ENCODE measurements at places on chromosomes 12 and 14.

DNA sequence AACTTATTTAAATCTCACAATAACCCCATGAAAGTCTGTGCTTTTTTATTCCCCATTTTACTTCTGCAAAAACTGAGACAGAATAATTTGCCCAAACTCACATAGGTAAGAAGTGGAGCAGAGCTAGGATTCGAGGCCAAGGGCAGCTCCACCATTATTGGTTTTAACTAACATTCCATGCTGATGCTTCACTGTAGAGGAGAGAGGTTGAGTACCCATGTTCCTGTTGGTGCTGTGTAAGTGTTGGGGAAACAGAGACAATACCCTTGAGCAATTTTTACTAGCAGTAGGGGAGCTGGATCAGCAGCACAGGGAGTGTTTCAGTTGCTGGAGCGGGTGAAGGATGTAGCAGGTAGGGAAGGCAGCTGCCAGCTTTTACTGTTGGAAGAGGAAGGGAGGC, 21.1 kb downstream of the RASSF8 start:
- no peak for DNase-seq

- no peak for DNase-seq
These were observed 131.2 kb upstream of the FOXG1 start for GRCh38 chr14:28635387-28635786.

GRCh38 chr14:24414077-24414476, 15.3 kb downstream of the NYNRIN start:
- no peak for DNase-seq

- peak; percentile 55 for DNase-seq
These were observed 71.6 kb upstream of the STXBP6 start for GRCh38 chr14:25121337-25122129.

GRCh38 chr14:35388656-35389314, 15.8 kb downstream of the NFKBIA start:
- DNase-seq: no peak

DNA sequence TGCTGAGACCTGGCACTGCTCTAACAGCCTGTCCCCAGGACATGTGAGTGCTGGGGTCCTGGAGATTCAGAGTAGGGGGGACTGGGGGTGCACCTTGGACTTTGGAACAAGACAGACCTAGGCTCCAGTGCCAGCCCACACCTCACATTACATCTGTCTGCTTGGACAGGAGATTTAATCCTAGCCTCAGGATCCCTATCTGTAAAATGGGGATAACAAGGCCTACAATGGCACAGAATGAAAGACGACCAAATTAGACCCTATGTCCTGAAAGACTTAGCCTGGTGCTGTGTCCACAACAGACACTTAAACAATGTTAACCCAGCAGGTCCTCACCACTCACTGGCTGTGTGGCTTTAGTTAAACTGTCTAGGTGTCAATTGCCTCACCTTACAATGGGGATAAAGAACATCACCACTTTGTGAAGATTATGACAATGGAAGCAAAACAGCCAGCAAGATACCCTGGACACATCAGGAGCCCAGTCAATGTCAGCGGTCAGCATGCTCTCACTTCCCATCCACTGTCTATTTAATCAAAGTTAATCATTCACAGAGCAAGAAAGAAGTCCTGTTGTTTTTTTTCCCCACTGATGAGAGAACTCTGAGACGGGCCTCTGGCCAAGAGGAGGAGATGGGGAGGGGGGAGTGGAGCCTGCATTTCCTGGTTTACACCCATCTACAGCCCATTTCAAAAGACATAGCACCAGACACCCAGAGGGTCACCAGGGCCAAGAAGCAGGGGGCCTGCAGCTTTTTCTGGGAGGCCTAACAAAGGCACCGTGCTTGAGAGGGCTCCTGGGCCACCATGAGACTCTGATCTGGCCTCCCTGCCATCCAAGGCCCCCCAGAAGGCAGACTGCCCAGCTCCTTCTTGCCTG, 40.6 kb downstream of the ACTN1 start:
- DNase-seq: no peak

DNA sequence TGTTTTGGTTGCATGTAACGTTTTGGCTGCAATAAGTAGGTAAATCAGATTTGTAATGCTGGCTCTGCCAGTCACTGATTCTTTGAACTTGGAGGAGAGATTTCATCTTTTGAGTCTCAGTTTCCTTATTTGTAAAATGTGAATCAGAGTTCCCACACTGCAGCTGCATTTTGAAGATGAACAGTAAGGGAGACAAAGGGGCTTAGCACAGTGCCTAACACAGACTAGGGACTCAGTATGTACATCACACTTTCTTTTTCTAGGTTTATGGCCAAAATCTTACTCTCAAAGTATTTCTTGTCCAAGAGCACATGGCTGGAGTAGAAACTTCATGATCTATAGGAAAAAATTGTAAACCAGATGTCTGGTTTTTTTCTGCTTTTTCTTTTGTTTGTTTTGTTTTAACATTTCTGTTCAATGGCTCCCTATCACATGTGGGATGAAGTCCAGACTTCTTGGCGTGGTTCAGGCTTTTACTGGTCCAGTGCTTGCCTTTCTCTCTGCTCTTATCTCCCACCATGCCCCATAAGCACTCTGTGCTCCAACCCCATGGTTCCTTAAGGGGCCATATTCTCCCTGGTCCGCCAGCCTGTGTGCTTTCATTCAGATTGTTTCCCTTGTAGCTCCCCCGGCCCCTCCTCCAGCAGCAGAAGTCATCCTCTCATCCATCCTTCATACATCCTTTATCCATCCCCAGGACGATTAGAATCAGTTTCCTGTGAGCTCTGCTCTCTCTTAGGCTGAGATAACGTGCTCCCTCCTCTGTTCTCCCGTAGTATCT, 58.0 kb downstream of the SYNE2 start:
- no peak for DNase-seq

GRCh38 chr14:82366803-82367202, 833.1 kb upstream of the SEL1L start:
- no peak for DNase-seq

DNA sequence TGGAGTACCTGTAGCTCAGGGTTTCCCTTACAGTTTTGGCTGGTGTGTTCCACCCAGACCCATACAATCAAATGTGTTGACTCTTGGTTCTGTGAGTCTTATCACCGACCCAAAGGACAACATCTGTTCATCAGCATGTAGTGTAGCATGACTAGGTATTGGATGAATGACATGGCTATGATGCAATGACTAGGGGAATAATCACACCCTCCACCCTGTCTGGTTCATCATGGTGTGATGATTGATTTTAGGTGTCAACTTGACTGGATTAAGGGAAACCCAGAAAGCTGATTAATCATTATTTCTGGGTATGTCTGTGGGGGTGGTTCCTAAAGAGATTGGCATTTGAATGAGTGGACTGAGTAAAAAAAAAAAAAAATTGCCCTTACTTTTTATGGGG, 311.3 kb downstream of the DPF3 start:
- no peak for DNase-seq

DNA sequence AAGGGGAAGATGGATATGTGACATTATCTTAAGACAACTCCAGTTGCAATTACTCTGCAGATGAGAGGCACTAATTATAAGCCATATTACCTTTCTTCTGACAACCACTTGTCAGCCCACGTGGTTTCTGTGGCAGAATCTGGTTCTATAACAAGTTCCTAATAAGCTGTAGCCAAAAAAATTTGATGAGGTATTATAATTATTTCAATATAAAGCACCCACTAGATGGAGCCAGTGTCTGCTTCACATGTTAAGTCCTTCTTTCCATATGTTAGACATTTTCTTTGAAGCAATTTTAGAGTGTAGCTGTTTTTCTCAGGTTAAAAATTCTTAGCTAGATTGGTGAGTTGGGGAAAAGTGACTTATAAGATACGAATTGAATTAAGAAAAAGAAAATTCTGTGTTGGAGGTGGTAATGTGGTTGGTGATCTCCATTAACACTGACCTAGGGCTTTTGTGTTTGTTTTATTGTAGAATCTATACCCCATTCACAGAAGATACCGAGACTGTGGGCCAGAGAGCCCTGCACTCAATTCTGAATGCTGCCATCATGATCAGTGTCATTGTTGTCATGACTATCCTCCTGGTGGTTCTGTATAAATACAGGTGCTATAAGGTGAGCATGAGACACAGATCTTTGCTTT, 36.9 kb downstream of the PSEN1 start:
- peak; percentile 15 for DNase-seq

DNA sequence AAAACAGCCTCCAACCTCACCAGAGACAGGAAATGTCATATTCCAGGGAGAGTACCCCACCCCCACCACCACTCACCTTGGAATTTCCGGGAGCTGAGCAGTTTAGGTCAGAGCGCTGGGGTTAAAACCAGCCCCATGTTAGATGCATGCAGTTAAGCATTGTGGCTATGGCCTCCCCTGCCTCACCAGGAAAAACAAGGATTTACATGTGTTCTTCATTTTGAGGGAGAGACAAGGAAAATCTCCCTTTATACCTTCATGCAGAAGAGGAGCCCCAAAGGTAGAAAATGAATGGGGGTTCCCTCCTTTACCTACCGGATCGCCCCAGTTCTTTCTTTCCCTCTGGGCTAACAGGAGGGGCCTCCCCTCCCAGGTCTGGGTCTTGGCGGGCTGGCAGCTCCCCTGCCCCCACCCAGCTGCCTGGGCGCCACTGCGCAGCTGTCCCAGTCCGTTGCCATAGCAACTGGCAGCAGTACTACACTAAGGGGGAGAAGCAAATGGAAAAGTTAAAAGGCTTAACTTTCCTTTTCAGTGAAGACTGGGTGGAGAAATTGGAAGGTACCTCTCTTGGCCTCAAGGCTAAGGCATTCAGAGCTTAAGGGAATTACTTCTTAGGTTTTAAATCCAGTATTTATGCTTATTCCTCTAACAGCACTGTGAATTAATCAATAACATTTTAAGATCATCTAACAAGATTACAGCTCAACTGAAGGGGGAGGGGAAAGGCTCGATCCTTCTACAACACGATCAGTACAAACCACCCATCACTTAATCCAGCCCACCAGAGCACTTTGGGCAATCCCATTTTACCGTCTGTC, 20.5 kb downstream of the CBX5 start:
- peak; percentile 80 for DNase-seq

DNA sequence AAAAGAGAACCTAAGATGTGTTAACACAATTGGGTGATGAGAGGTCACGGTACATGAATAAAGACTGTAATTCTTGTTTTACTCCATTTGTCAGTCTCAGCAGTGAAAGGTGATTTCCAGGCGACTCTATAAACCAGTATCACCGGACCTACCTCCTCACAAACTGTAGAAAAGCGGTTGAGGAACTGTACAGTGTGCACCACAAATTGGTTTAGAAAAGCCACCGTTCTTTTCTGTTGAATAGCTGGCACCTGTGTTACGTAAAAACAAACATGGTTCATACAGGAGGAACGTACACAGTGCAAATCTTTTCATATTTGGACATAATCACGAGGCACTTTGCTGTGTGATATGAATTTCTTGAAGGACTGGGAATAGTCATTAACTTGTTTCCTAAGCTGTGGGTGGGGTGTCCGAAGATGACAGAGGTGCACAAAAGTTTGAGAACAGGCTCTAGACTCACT, 663 bp downstream of the WASHC3 start:
- no peak for DNase-seq
